ENCODE measurements at places on chromosomes 2 and 18. TPM values are rescaled to one million over a fixed set of nuclear protein-coding genes. Genes with fewer than 3 reads are reported as not detected.

DNA sequence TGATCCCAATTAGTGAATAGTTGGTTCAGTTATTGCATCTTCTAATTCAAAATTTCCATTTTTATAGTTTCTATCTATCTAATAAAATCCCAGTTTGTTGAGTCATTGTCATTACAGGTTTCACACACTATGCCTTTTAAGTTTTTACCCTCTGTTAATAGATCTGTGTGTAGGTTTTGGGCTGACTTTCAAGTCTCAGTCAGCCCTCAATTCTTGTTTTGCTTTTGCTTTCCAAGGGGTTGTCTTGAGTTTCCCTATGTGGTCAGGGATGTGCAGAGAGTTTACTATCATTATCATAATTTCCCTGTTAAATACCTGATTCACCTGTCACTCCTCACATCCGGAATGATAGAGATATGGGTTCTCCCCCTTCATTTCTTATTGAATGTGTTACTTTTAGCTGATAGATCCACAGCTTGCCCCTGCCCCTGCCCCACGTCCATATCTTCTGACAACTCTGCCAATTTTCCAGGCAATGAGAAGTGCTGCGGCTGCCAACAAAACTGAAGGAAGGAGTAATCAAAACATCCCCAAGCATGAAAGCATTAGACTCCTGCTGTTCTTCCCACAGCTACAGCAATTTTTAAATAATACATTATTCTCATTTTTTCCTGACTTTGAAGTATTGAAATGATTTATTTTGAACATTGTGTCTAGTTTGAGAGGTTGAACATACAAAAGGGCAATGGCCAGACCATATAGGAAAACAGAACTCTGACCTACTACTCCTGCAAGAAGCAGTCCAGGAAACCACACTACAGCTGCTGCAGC lies 1064.8 kb downstream of the SUCLG1 start:
- H3K4me1 ChIP-seq = no peaks in the 10 kb centered on the region
- no peak for DNase-seq
- no peaks in the 10 kb centered on the region for H3K36me3 ChIP-seq
- H3K27me3 ChIP-seq = no peaks in the 10 kb centered on the region

DNA sequence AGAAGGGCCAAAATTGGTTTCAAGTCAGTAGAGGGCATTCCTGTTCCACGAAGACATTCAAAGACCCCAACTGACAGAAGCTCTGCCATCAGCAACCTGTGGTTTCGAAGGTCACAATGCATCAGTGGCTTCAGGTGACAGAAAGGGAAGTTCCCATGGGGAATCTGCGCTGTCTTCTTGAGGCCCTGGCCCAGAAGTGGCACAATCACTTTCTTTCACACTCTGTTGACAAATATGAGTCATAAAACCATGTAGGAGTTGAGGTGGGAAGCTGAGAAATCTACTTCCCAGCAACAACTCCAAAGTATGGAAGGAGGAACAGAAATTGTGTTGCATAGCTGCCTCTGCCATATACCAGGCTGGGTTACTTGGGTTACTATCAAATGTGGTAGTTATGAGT lies 621.1 kb upstream of the FANCL start:
- H3K27me3 ChIP-seq = no peaks in the 10 kb centered on the region
- no peak for DNase-seq
- no peaks in the 10 kb centered on the region for H3K36me3 ChIP-seq

Gene ALPG
- 1.0 TPM for total RNA-seq

DNA sequence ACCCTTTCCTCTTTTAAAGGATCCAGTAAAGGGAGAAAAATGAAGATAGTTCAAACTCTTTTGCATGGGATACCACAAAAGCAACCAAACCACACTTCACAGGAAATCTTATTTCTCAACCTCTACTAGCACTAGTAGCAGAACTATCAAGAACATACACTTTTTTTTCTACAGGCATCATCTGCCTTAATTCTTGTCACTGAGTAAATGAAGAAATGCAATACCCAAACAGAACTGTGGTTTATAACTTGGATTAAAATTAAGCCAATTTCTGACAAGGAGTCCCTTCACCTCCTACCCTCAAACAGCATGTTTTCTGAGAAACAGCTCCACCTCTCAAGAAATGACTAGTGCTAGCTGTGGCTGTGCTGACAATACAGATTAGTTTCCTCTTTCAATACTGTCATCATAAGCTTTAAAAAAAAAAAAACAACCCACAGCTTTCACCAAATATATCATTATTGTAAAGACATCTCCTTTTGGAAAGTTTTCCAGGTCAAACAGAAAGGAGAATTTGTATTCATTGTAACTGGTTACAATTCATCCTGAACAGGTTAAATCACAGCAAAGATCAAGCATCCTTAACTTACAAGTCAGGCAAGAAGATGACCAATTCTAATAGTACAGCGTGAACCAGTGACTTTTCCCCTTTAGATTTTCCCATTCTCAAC lies 44.4 kb downstream of the PTPN2 start:
- no peak overlapping the region for H3K4me3 ChIP-seq
- peaks cover 4% of the 10 kb centered on the region for H3K4me1 ChIP-seq
- H3K27me3 ChIP-seq = no peaks in the 10 kb centered on the region

Data from testis (tissue), 5 donors.